ENCODE measurements at places on chromosomes 6 and 20.

- DNase-seq = no peak
Observed at GRCh38 chr6:107124934-107125348, 9.6 kb upstream of the BEND3 start.

- DNase-seq = no peak
Observed at GRCh38 chr20:63969838-63970713, at the start of gene ZNF512B. TSS of gene ZNF512B (minus strand) at chr20:63969930. CDS start at chr20:63967950, 1,980 bp downstream.

DNA sequence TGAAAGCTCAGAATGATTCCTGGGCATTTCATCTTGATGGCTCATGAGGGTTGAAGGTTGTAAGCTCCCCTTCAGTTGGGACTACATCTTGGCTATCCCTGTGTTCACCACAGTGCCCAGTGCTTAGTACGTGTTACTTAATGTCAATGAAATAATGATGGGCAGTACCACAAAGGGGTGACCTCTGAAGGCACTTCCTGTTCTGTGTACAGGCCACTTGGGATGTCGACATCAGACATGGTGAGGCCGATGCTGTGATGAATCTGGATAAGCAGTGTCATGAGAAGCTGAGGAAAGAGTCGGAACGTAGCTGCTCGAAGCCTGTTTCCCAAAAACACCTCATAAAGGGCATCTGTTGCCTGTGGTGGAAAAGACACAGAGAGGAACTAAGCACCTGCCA is 27.6 kb upstream of the RBL1 start:
- DNase-seq = no peak

- no peak for DNase-seq
Observed at GRCh38 chr20:62548471-62548870, 72.7 kb upstream of the GATA5 start.

- no peak for DNase-seq
Observed at GRCh38 chr6:74720923-74721322, 484.9 kb downstream of the COL12A1 start.
